Globus pallidus (tissue), 1 donor: ENCODE measurements at places on chromosomes 6 and 20.
A peak's percentile ranks its signal among the peaks of the same experiment; 100 is the strongest.

GRCh38 chr20:50412069-50412468, 98.1 kb upstream of the PTPN1 start:
- DNase-seq = no peak

- DNase-seq = no peak
Measured at GRCh38 chr6:92587525-92587924, 831.8 kb downstream of the EPHA7 start.

DNA sequence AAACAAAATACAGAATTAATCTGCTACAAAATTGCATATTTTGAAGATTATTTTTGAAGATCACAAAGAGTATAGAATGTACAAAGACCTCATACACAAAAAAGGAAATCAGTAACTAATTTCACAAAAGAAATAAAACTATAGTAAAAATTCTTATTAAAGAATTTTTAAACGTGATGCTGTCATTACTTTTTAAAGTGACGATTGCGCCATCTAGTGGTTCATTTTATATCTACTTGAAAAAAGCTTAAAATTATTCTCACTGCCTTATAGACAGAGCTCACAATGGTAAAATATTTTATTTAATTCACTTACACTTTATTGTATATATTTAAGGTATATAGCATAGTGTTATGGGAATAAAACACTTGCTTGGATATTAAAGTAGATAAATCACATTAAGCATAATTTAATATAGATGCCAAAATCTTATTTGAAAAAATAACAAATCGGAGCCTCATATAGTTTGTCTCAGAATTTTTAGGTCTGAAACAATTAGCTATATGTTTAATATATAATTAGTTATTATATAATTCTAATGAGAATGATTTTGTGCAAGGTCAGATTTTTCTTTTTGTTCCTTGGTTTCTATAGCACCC, 128.8 kb downstream of the PHF3 start:
- DNase-seq = peak; percentile 61

DNA sequence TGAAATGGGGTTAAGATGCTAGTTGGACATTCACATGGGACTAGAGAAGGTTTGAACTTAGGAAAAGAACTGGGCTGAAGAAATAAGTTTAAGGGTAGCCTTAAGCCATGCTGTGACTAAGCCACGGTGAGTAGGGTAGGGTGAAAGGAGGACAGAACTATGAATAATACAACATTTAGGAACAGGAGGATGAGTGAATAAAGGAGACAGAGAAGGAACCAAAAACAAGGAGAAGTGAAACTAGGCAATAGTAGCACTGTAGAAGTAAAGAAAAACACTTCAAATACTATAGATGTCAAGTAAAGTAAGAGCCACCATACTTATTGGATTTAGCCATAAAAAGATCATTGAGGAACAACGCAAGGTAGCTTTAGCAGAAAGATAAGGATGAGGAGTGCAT, 111.2 kb downstream of the KCNQ5 start:
- DNase-seq = no peak

GRCh38 chr20:45036044-45036755, 64.7 kb downstream of the KCNS1 start:
- DNase-seq = peak; percentile 53

DNA sequence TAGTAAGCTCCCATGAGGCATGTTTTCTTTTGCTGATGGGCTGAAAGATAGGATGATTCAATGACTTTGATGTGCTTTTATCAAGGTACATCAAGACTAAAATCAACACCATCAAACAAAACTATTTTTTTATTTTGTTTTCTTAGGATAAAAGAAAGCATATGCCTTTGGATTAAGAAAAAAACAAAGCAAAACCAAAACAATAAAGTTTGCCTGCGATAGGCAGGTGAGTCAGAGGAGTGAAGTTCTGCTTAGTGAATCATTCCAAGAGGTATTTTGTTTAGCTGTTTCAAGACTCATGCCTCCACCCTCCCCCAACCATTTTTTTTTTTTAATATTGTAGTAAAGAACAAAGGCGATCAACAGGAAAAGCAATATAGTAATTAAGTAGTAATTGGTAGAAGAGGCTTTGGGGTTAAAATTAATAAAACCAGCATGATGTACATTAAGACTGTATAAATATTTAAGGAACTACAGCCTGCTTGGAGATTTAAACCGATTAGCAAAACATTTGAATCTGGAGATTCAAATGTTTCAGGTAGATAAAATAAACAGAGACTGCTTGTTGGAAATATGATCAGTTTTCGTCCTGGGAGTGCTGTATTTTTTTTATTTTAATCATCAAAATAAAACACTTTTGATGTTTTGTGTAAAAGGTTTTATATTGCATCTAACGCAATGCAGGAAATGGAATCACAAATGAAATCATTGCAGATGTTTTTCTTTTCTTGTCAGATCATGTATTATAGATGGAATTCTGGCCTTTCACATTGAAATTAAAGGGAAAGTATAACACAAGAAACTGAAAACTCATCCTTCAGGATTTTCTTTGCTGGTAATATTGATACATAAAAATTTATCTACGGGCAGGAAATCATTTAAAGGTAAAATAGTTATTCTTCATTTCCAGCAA, 482.3 kb upstream of the MANEA start:
- no peak for DNase-seq

DNA sequence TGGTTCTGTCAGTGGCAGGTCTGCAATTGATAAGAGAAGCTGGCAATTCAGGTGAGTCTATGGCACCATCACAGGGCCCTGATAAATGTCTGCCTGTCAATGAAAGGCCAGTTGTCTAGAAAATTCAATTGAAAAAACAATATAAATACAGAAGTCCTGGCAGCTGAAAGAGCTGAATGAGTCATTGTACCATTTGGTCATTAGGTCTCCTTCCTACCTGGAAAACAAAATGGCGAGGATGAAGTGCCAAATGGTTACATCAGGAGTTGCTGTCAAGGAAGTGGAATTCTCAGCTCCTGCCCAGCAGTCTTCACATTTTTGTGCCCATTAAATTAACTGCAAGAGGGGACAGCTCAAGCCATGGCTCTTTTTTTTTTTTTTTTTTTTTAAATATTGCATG, 37.7 kb downstream of the PEX7 start:
- no peak for DNase-seq

DNA sequence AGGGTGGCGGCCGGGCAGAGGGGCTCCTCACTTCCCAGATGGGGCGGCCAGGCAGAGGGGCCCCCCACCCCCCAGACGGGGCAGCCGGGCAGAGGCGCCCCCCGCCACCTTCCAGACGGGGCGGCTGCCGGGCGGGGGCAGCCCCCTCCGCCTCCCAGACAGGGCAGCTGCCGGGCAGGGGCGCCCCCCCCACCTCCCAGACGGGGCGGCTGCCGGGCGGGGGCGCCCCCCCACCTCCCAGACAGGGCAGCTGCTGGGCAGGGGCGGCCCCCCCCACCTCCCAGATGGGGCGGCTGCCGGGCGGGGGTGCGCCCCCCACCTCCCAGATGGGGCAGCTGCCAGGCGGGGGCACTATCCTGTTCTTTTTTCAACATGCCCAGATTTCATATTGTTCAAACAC, 78.2 kb upstream of the DST start:
- DNase-seq = no peak

DNA sequence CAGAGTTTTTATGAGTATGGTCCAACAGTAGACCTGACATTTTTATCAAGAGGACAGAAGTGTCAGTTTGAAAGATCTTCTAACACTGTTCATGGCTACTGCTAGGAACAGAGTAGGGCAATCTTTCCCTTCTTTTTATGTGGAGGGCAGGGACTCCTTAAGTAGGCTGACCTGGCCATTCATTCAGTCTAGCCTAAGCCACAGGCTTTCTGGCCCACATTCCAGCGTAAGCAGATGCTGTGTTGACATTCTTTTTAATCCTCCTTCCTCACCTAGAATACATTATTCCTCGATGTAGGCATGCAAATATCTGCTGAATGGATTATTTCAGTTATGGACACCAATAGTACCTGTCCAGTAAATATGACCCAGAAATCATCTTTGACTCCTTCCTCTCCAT, 188.3 kb downstream of the ATXN1 start:
- DNase-seq = no peak

- no peak for DNase-seq
Measured at GRCh38 chr20:17579369-17580039, 9.6 kb downstream of the DSTN start.

DNA sequence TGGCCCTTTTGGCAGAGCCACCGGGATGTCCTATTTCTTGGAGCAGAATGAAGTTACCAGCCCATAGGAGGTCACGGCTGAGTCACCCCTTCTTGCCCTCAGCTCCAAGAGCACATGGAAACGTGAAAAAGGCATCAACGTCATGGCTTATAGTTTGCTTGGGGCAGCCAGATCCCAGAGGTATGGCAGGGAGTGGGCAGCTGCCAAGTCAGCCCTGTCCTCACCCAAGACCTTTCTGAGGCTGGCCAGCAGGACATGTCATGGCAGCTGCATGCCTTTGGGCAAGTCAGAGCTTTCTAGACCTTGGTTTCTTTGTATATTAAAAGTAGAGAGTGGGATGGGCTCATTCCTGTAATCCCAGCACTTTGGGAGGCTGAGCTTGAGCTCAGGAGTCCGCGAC, 8.2 kb upstream of the MDFI start:
- DNase-seq = no peak

DNA sequence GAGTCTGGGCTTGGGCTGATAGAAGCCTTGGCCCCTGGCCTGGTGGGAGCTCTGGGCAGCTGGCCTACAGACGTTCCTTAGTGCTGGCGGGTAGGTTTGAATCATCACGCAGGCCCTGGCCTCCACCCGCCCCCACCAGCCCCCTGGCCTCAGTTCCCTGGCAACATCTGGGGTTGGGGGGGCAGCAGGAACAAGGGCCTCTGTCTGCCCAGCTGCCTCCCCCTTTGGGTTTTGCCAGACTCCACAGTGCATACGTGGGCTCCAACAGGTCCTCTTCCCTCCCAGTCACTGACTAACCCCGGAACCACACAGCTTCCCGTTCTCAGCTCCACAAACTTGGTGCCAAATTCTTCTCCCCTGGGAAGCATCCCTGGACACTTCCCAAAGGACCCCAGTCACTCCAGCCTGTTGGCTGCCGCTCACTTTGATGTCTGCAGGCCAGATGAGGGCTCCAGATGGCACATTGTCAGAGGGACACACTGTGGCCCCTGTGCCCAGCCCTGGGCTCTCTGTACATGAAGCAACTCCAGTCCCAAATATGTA, 957 bp upstream of the VEGFA start:
- no peak for DNase-seq

- no peak for DNase-seq
Measured at GRCh38 chr20:58982406-58983114, 1.5 kb downstream of the NELFCD start.

- DNase-seq = no peak
Measured at GRCh38 chr6:36364669-36365479, 22.6 kb downstream of the ETV7 start.

DNA sequence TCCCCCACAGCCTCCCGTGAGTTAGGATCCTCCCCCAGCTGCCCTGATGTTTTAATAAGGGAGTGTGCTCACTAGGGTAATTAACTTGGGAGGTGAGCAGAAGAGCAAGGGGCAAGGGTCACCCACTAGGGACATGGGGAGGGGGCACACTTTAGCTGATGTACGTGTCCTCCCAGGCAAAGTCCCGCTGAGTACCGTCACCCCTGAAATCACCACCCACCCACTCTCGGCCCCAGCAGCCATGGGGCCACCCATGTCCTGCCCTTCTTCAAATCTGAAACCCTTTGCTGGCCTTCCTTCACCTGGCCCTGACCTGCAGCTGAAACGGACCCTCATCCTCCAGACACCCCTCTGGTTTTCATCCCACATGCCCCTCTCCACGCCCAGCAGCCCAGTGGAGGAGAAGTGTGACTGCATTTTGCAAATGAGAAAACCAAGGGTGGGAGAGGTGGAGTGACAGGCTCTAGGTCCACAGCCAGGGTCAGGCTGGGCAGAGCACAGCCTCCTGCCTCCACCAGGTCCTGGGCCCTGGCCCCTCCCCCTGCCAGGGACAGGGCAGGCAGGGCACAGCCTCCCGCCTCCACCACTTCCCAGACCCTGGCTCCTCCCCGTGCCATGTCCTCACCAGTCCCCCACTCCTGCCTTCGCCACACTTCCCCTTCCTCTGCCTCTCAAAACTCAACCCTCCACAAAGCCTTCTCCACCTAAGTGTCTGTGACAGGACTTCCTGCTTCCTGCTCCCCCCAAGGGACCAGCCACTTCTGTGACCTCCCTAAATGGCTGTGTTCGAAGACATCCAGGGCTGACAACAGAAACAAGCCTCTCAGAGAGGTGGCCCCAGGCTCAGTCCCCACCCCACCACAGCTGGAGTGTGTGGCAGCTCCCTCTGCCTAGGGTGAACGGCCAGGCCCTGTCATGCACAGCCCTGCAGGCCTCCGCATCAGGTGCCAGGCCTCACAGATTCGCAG, 15.1 kb downstream of the ACSS1 start:
- peak; percentile 57 for DNase-seq

GRCh38 chr6:137216875-137217553, 2.2 kb downstream of the IFNGR1 start:
- DNase-seq = no peak

DNA sequence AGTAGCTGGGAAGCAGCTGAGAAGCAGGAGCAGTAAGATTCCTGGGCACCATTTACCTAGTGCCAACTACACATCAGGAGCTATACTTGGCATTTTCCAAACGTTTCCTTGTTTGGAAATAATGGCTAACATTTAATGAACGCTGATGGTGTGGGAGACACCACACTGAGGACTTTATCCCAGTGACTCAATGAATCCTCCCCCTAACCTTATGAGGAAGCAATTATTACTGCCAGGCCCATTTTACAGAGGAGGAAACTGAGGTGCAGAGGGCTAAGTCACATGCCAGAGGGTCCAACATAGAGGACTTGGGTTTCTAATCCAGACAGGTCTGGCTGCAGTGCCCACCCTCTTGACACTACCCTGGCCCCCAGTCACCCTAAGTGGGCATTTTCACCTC, 6.1 kb downstream of the PTGIS start:
- no peak for DNase-seq

DNA sequence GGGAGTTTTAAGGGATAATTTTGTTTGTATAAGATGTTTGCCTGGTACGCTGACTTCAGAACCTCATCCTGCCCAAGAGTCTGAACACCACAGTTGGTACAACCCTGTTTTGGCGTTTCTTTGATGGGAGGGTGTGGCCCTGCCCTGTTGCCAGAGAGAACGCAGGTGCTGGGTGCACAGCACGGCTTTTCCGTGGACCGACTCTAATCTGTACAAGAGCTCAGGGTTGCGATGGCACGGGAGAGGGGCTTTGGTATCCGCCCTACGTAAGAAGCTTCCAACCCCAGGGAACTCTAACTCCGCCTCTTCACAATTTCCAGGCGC, 1.3 kb downstream of the CYP24A1 start:
- no peak for DNase-seq

- DNase-seq = peak; percentile 2
Measured at GRCh38 chr20:2390951-2391675, 10.4 kb downstream of the TGM6 start.

GRCh38 chr20:23251779-23252178, 98.8 kb upstream of the NXT1 start:
- no peak for DNase-seq

DNA sequence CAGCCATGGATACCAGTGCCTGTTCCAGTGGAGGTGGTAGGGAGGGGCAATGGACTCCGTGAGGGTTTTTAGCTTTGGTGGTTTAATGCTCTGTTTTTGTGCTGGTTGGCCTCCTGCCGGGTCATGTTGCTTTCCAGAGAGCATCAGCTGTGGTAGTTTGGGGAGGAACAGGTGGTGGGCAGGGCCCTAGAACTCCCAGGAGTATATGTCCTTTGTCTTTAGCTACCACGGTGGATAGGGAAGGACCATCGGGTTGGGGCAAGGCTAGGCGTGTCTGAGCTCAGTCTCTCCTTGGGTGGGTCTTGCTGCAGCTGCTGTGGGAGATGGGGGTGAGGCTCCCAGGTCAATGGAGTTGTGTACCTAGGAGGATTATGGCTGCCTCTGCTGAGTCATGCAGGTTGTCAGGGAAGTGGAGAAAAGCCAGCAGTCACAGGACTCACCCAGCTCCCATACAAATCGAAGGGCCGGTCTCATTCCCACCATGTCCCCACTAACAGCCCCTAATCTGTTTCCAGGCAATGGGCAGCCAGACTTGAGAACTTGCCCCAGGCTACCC, 38.9 kb downstream of the MRAP2 start:
- no peak for DNase-seq
